GM12891 (cell line): ENCODE measurements at places on chromosomes 2 and 18.

- no peak for DNase-seq
Measured at GRCh38 chr18:42052122-42052708, 97.2 kb downstream of the PIK3C3 start.

- DNase-seq: no peak
Measured at GRCh38 chr2:73868204-73868978, 24.4 kb upstream of the ACTG2 start.

DNA sequence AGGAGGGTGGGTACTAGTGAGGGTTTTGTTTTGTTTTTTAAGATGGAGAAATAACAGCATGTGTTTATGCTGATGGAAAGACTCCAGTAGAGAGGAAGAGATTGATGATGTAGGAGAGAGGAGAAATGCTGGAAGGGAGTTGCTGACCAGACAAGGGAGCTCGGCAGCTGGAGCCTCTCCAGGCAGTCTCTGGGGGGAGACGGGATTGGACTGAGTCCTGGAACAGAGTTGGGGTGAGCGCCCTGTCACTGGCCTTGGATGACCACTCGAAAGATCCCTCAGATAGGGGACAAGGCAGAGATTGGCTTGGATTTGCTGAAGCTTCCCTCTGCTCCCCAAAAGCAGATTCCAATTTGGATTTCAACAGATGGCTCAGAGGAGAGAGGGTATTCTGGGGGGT, 197.7 kb downstream of the NAPG start:
- no peak for DNase-seq

GRCh38 chr2:113940891-113941290, 51.0 kb downstream of the ACTR3 start:
- no peak for DNase-seq

DNA sequence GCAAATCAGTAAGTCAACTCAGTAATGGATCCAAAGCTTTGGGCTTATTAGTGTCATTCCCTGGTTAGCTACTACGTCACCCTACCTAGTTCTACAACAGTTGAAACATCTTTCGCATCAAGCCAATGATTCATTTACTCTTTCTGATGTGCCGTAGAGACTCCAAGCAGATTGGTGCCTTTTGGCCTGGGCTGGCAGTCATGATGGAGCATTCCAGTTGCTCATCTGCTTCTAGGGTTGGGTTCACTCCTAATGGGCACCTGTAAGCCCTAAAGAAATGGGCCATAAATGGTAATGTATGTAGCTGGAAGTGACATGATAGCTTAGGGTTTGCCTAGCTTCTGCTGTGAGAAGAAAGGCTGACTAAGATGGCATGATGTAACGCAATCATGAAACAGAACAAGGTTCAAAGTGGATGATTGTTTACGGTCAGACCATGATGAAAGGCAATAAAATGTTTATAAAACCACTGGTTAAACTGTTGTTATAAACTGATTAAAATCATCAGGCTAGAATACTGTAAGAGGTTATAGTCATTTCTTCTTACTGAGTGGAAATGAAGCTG, 20.4 kb upstream of the CCL20 start:
- no peak for DNase-seq

DNA sequence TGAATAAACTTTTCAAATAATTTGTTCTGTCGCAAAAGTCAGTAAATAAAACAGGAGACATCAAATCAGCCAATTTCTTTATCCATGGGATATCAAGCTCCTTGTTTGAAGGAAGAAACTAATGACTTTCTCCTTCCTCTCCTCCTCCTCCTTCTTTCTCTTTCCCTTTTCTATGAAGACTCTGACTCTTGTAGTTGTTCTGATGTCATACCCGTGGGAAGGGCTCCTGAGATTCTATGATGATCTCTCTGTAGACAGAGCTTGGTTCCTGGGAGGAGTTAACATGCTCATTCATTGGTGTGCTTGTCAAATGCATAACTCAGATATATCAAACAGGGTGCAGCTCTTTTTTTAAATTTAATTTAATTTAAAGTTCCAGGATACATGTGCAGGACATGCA, 118.7 kb upstream of the KCTD1 start:
- no peak for DNase-seq

DNA sequence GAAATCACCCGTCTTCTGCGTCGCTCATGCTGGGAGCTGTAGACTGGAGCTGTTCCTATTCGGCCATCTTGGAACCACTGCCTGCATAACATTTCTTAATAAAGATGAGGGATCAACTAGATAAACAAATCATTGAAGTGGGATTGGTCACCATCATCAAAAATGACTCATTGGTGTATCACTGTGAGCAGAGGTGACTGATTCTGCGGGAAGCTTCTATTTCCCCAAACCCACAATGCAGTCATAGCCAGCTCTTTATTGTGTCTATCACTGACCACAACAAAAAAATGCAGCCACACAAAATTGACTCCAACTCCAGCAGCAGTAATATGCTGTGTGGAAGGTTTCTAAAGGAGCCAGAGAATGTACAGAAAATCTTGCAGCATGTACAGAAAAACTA, 630.7 kb upstream of the HS6ST1 start:
- no peak for DNase-seq
